T-helper 17 cell (primary cell): ENCODE measurements at places on chromosomes 3 and 15.

DNA sequence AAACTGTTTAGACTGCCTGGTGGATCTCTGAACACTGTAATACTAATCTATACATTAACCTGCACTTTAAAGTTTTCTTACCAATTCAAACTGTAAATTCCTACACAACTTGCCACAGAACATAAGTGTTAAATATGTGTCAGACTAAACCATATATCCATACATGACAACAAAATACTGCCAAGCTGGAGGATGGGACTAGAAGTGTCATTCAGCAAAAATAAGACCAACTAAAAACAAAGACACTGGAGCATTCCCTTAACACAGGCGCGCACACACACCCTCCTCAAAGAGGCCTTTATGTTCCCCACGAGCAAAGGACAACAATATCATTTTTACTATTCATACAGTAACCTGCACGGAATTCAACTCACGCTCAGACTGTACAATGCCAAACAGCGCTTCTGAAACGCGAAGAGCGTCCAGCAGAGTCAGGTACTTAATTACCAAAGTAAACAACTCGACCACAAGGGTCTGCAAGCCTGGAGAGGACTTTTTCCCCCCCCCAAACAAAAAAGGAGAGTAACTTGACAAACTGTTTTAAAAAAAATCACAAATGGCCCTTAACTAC lies 1.1 kb downstream of the DCUN1D1 start:
- H3K36me3 ChIP-seq, result no peaks in the 10 kb centered on the region
- H3K27ac ChIP-seq, result peak overlapping the region; percentile 89
- no peak overlapping the region for H3K4me3 ChIP-seq

DNA sequence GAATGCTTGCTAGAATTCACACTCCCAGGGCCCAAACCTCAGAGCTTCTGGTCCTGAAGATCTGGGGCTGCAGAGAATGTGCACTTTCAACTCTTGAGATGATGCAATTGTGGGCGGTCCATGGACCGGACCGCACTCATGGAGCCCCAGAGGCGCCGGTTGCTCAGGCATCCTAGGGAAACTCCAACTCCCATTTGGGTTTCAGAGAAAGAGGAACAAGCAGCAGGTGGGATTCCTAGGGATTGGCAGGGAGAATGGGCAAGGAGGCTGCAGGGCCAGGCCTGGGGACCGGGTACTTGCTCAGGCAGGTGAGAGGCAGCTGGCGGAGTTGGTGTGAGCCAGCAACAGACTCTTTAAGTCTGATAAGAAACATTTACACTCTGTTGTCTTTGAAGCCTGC lies 3.5 kb downstream of the NOX5 start:
- no peaks in the 10 kb centered on the region for H3K4me1 ChIP-seq
- H3K27ac ChIP-seq, result no peak overlapping the region
- H3K4me3 ChIP-seq, result no peak overlapping the region
- H3K36me3 ChIP-seq, result no peaks in the 10 kb centered on the region
- peaks cover 45% of the 10 kb centered on the region for H3K27me3 ChIP-seq

GRCh38 chr15:90159213-90159612 lies 41.9 kb upstream of the SEMA4B start:
- H3K36me3 ChIP-seq, result no peaks in the 10 kb centered on the region
- no peak for DNase-seq
- H3K4me3 ChIP-seq, result no peak overlapping the region
- H3K27ac ChIP-seq, result no peak overlapping the region
- H3K27me3 ChIP-seq, result peaks cover 8% of the 10 kb centered on the region
- peaks cover 14% of the 10 kb centered on the region for H3K4me1 ChIP-seq

DNA sequence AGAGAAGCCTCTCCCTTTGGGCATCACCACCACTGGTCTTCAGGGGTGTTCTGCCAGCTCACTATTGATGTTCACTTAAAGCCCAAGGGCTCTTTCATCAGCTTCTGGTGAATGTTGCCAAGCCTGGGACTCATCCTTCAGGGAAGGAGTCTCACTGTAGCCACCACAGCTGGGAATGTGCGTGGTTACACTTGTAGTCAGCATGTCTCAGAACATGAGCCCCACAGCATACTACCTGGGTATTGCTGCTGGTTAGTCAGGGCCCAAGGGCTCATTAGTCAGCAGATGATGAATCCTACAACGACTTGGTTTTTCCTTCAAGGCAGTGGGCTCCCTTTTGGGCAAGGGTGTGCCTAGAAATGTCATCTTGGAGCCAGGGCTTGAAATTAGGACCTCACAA lies 412.9 kb downstream of the VGLL3 start:
- no peak overlapping the region for H3K27ac ChIP-seq
- H3K4me3 ChIP-seq, result no peak overlapping the region
- no peaks in the 10 kb centered on the region for H3K36me3 ChIP-seq
- H3K4me1 ChIP-seq, result no peaks in the 10 kb centered on the region
- no peak for DNase-seq
- H3K27me3 ChIP-seq, result no peaks in the 10 kb centered on the region

- H3K27me3 ChIP-seq, result peaks cover 61% of the 10 kb centered on the region
- no peak overlapping the region for H3K4me3 ChIP-seq
- no peaks in the 10 kb centered on the region for H3K36me3 ChIP-seq
- H3K27ac ChIP-seq, result no peak overlapping the region
These were observed 541 bp upstream of the SLC6A11 start for GRCh38 chr3:10815487-10815886.

DNA sequence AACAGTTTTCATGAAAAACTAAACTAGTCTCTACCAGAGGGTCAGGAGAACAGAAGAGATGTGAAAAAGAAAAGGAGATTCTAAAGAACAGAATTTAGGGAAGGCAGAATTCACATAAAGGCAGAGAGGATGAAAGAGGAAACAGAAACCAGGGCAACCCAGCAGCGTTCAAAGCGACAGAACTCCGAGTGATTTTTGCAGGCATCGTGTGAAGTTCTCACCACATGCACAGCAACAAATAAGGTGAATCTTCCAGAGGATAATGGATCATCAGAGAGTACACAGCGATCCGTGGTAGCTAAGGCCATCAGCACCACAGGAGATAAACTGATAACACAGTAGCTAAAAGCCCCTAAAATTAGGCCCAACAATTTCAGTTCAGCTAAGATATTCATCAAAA lies 250.8 kb upstream of the THBS1 start:
- H3K36me3 ChIP-seq, result no peaks in the 10 kb centered on the region
- no peak for DNase-seq
- H3K4me3 ChIP-seq, result no peak overlapping the region
- H3K27ac ChIP-seq, result no peak overlapping the region
- H3K27me3 ChIP-seq, result peaks cover 64% of the 10 kb centered on the region

- H3K36me3 ChIP-seq, result no peaks in the 10 kb centered on the region
- no peaks in the 10 kb centered on the region for H3K27me3 ChIP-seq
- no peak overlapping the region for H3K4me3 ChIP-seq
- H3K27ac ChIP-seq, result no peak overlapping the region
These were observed 146.2 kb upstream of the CBLB start for GRCh38 chr3:106014971-106015370.

GRCh38 chr3:56887402-56888025 lies 85.8 kb upstream of the ARHGEF3 start:
- H3K36me3 ChIP-seq, result peaks cover 4% of the 10 kb centered on the region
- H3K4me3 ChIP-seq, result peak overlapping the region; percentile 78
- no peak for DNase-seq
- peak overlapping the region; percentile 91 for H3K27ac ChIP-seq
- no peaks in the 10 kb centered on the region for H3K27me3 ChIP-seq
- H3K4me1 ChIP-seq, result peaks cover 55% of the 10 kb centered on the region

- H3K4me1 ChIP-seq, result peaks cover 55% of the 10 kb centered on the region
- H3K36me3 ChIP-seq, result peaks cover 2% of the 10 kb centered on the region
- no peak overlapping the region for H3K27ac ChIP-seq
These were observed 17.0 kb downstream of the IREB2 start for GRCh38 chr15:78454992-78455391.

DNA sequence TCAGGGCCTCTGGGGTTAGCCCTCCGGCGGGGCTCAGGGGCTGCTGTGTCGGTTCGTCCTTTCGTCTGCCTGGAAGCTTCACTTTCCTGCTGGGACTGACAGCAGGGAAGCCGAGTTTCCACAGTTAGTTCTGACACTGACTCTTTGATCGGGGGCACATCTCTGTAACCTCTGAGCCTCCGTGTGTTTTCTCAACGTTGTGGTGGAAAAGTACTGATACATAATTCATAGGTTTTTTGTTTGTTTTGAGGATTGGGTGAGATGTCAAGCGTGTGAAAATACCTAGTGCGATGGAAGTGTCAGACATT lies 481 bp downstream of the AP4E1 start:
- no peaks in the 10 kb centered on the region for H3K27me3 ChIP-seq
- DNase-seq, result no peak
- peak overlapping the region; percentile 99 for H3K27ac ChIP-seq
- peaks cover 8% of the 10 kb centered on the region for H3K36me3 ChIP-seq
- peak overlapping the region; percentile 97 for H3K4me3 ChIP-seq
- peaks cover 20% of the 10 kb centered on the region for H3K4me1 ChIP-seq

DNA sequence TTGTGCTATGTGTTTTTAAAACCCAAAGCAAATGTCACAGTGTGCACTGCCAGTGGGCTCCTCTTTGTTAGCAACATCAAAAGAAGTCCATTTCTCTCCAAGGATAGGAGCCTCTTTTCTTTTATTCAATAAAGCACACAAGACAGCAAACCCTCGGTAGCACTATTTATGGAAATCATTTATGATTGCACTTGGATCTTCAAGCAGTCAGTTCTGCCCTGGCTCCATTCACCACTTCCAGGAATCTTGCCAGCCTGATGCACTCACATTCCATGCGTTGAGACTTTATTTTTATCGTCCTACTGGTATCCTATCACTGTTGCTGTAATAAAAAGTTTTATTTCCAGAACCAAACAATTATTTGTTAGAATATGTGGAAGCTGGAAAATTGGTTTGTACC lies 412.1 kb downstream of the TBL1XR1 start:
- H3K27me3 ChIP-seq, result peaks cover 6% of the 10 kb centered on the region
- no peak for DNase-seq
- no peak overlapping the region for H3K27ac ChIP-seq
- no peaks in the 10 kb centered on the region for H3K36me3 ChIP-seq

GRCh38 chr3:177300039-177300833 lies 103.0 kb upstream of the TBL1XR1 start:
- no peaks in the 10 kb centered on the region for H3K4me1 ChIP-seq
- DNase-seq, result no peak
- no peaks in the 10 kb centered on the region for H3K36me3 ChIP-seq
- no peak overlapping the region for H3K4me3 ChIP-seq

GRCh38 chr3:32882603-32883025 lies 64.8 kb downstream of the TRIM71 start:
- DNase-seq, result no peak
- H3K4me1 ChIP-seq, result peaks cover 16% of the 10 kb centered on the region
- H3K4me3 ChIP-seq, result peak overlapping the region; percentile 53
- H3K27me3 ChIP-seq, result peaks cover 9% of the 10 kb centered on the region
- no peaks in the 10 kb centered on the region for H3K36me3 ChIP-seq
- H3K27ac ChIP-seq, result peak overlapping the region; percentile 57
